Activated CD8-positive, alpha-beta T cell treated with anti-CD3 and anti-CD28 coated beads for 36 hours (primary cell): ENCODE measurements at places on chromosomes 3 and 15. TPM values are rescaled to one million over a fixed set of nuclear protein-coding genes. Genes with fewer than 3 reads are reported as not detected.

C3orf18 gene
- 41.3 TPM for total RNA-seq

NR2E3 gene
- total RNA-seq = not detected

KBTBD13 gene
- total RNA-seq = not detected

CFAP91 gene
- total RNA-seq = not detected

DNA sequence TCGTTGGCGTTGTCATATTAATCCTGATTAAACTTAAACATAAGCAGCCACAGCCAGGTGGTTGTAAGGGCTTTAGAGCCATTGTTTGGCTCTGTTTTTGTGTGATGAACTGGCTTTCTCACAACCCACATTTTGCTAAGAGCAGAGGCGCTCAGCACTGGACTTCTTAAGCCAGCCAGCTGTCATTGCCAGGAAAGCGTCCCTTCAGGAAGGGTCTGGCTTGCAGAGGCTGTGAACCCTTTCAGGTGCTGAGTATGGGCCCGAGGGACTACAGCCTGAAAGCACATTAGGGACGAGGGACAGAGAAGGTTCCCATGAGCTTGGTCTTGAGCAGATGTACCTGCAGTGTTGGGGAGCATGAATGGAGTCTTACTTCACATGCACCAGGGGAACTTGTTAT, 112.3 kb downstream of the CHCHD6 start:
- DNase-seq = no peak
- H3K36me3 ChIP-seq = peaks cover 4% of the 10 kb centered on the region
- no peak overlapping the region for H3K27ac ChIP-seq
- H3K4me1 ChIP-seq = no peaks in the 10 kb centered on the region

- H3K27me3 ChIP-seq = no peaks in the 10 kb centered on the region
- no peaks in the 10 kb centered on the region for H3K4me1 ChIP-seq
- H3K4me3 ChIP-seq = no peak overlapping the region
- DNase-seq = no peak
- H3K27ac ChIP-seq = no peak overlapping the region
Observed at GRCh38 chr3:84504761-84505160, 454.0 kb upstream of the CADM2 start.

DNA sequence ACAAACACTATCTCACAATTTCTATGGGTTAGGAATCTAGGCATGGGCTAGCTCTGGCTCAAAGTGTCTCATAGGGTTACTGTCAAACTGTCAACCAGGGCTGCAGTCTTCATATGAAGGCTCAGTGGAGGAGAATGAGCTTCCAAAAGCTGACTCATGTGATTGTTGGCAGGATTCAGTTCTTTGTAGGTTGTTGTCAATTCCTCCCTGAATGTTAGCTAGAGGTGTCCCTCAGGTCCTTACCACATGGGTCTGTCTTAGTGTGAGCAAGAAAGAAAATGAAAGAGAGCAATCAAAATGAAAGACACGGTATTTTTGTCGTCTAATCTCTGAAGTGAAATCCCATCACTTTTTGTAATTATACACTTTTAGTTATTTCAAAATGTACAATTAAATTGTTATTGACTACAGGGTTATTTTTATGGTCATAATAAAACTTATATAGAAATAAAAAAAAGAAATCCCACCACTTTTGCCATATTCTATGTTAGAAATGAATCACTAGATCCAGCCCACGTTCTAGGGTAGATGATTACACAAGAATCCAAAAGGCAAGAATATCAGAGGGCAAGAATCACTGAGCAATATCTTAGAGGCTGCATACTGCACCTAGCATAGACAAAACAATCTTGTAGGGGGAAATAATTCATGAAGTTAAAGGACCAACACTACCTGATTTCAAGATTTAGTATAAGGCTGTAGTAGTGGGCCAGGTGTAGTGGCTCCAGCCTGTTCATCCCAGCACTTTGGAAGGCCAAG, 8.4 kb downstream of the ACSBG1 start:
- no peak overlapping the region for H3K4me3 ChIP-seq
- H3K4me1 ChIP-seq = peaks cover 7% of the 10 kb centered on the region
- no peak overlapping the region for H3K27ac ChIP-seq
- no peaks in the 10 kb centered on the region for H3K36me3 ChIP-seq

DNA sequence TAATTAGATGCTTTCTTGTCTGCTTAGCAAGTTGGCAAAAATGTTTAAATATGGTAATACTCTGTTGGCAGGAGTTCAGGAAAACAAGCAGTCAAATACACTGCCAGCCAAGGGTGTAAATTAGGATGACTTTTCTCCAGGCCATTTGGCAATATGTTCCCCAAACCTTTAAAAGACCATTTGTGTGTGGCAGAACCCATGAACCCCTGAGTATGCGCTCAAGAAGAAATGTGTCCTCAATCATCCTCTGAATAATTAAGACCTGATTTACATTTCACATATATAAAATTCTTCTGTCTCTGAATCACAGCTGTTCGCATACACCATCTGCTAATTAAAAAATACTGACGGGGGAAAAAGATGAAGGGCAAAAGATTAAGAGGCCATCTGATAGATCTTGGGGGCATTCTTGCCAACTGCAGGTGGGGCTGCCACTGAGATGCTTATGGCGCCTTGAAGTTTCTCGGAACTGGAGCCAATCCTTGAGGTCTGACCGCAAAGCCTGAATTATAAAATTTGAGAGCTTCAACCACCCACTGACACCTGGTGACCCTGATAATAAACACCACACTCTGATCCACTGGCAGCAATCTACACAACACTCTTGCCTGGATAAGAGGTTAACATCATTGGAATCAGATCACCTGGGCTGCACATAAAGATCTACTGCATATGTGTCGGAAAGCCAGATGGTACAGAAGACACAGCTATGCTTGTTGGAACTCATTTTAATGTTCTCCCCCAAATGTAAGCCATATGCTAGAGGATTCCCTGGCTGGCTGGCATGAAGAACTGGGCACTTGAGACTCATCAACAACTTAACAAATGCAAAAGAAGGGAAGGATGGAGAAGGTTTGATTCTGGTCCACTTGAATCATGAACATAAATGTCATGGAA, 190.6 kb downstream of the OSBPL10 start:
- H3K36me3 ChIP-seq = no peaks in the 10 kb centered on the region
- H3K4me3 ChIP-seq = no peak overlapping the region
- DNase-seq = no peak
- no peaks in the 10 kb centered on the region for H3K27me3 ChIP-seq
- H3K27ac ChIP-seq = no peak overlapping the region
- no peaks in the 10 kb centered on the region for H3K4me1 ChIP-seq

- no peak for DNase-seq
- H3K27me3 ChIP-seq = no peaks in the 10 kb centered on the region
- H3K27ac ChIP-seq = no peak overlapping the region
- no peaks in the 10 kb centered on the region for H3K4me1 ChIP-seq
- no peaks in the 10 kb centered on the region for H3K36me3 ChIP-seq
- H3K4me3 ChIP-seq = no peak overlapping the region
Observed at GRCh38 chr3:174170248-174170647, 688.9 kb upstream of the NAALADL2 start.

DNA sequence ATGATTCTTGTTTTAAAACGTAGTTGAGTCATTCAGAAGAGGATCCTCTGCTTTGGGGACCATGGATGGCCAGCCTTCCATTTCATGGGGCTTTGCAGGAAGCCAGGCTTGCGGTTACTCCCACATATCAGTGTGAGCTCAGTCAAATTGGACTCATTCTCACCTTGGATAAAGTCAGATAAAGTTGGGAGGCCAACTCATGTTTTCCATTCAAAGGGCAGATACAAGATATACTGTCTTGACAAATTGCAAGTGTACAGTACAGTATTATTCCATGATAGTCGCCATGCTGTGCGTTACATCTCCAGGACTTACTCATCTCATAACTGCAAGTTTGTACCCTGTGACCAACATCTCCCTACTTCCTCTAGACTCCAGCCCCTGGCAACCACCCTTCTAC, 25.5 kb upstream of the B3GNT5 start:
- peaks cover 6% of the 10 kb centered on the region for H3K36me3 ChIP-seq
- peak; percentile 21 for DNase-seq
- H3K4me1 ChIP-seq = peaks cover 34% of the 10 kb centered on the region

DNA sequence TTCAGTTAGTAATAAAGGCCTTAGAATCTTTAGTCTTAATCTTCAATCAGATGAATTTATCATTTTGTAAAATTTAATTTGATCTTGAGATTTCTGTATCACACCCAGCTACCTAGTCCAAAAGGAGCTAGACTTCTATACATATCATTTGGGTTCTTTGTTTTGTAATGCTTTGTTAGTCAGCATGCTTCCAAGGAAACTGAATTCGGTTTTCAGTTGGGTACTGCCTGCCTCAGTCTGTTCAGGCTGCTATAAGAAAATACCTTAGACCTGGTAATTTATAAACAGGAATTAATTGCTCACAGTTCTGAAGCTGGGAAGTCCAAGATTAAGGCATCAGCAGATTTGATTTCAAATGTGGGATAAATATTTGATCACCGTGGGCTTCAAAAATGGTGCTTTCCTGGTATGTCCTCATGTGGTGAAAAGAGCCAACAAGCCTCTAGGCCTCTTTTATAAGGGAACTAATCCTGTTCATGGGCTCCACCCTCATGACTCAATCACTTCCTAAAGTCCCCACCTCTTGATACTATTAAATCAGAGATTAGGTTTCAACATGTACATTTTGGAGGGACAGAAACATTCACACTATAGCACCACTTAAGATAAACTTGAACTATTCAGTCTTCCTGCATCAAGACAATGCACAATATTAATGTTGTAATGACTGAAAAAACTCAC, 800.7 kb downstream of the NAALADL2 start:
- no peak for DNase-seq
- no peak overlapping the region for H3K27ac ChIP-seq
